ENCODE measurements at places on chromosomes 6 and 20. TPM values are rescaled to one million over a fixed set of nuclear protein-coding genes. Genes with fewer than 3 reads are reported as not detected.

RAB32 gene
- total RNA-seq: 36.5 TPM

SNAP91 gene
- total RNA-seq: 5.2 TPM

PPP2R5D gene
- 35.3 TPM for total RNA-seq

SLPI gene
- 27.8 TPM for total RNA-seq

HLA-G gene
- total RNA-seq: not detected

SUN5 gene
- total RNA-seq: not detected

ETV7 gene
- not detected for total RNA-seq

STMND1 gene
- not detected for total RNA-seq

CLDN20 gene
- not detected for total RNA-seq

NOX3 gene
- not detected for total RNA-seq

GABRR1 gene
- total RNA-seq: 0.13 TPM

TINAG gene
- total RNA-seq: not detected

RBBP8NL gene
- total RNA-seq: not detected

LAMP5 gene
- not detected for total RNA-seq

LGSN gene
- total RNA-seq: not detected

DBNDD2 gene
- 99.3 TPM for total RNA-seq

REM1 gene
- total RNA-seq: 5.8 TPM

LZTS3 gene
- total RNA-seq: 17.1 TPM

CLPSL1 gene
- total RNA-seq: not detected

CAGE1 gene
- not detected for total RNA-seq

CLVS2 gene
- 0.33 TPM for total RNA-seq

STXBP5 gene
- 18.5 TPM for total RNA-seq

OR12D3 gene
- total RNA-seq: not detected

DYNLT2 gene
- 1.5 TPM for total RNA-seq

ADGRF1 gene
- not detected for total RNA-seq

CCND3 gene
- total RNA-seq: 167 TPM

CLPSL2 gene
- not detected for total RNA-seq

NKAPL gene
- total RNA-seq: 2.8 TPM

DNMT3B gene
- 0.50 TPM for total RNA-seq

PPP1R3G gene
- total RNA-seq: 3.3 TPM
